ENCODE measurements at places on chromosomes 5 and 9.

DNA sequence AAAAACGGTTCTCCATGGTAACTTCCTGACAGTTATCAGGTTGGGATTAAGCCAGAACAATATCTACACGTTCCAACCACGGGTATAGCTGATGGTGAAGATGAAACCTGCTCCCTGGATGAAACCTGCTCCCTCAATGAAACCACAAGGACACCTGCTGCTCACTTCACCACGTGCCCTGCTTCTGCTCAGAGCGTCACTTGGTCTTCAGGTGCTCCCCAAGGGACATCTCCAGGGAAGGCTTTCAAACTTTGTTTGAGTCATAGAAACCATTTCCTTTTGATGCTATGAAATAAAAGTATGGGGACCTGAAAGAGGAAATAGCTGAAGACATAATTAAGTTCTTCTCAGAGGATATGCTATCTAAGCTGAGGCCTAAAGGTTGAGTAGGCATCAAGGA, 242.4 kb downstream of the MED10 start:
- DNase-seq: no peak

DNA sequence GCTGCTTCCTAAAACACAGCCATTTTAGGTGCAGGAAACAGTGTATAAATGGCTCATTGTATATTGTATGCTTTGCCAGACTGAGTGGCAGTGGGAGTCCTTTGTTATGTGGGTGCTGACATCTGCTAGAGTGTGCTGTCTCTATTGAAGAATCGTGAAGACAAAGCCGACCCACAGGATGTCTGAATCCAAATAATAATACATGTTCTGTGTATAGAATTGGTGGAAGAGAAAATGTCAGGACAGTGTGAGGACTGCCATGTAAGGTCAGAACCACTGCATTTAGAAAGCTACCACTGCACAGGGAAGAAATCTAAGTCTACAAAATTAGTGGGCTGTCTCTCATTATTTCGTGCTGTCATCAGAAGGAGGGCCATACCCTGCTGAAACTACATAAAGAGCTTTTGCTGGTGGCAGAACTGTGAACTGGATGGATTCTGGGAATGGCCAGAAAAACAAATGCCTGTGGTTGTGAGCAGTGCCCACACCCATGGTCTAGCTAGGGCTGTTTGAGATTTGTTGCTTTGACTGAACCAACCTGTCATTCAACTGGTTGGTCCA, 2.5 kb downstream of the IL7R start:
- DNase-seq: peak; percentile 65

DNA sequence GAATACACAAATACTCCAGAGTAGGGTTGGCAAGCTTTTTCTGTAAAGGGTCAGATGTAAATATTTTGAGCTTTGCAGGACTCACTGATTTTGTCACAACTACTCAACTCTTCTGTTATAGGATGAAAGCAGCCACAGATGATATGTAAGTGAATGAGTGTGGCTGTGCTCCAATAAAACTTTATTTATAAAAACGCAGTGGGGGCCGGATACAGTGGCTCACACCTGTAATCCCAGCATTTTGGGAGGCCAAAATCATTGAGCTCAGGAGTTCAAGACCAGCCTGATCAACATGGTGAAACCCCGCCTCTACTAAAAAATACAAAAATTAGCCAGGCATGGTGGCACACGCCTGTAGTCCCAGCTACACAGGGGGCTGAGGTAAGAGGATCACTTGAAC, 69.1 kb downstream of the FBXW11 start:
- no peak for DNase-seq

DNA sequence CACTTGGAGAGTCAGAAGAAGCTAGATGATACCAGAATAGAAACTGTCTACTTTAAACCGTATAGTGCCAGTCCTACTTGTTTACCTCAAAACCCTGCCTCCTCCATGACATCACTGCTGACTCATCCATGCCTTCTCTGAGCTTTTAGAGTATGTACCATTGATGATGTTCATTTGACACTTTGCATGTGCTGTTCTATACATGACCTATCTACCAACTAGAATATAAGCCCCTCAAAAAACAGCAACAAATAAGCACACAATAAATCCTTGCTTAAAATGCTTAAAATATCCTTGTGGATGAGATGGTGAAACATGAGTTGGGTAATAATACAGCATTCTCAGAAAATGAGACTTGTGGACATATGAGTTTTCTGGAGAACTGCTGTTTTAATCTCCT, 2.6 kb downstream of the CTNNAL1 start:
- DNase-seq: peak; percentile 85

GRCh38 chr5:146860213-146860893, 18.2 kb downstream of the PPP2R2B start:
- DNase-seq: peak; percentile 92

DNA sequence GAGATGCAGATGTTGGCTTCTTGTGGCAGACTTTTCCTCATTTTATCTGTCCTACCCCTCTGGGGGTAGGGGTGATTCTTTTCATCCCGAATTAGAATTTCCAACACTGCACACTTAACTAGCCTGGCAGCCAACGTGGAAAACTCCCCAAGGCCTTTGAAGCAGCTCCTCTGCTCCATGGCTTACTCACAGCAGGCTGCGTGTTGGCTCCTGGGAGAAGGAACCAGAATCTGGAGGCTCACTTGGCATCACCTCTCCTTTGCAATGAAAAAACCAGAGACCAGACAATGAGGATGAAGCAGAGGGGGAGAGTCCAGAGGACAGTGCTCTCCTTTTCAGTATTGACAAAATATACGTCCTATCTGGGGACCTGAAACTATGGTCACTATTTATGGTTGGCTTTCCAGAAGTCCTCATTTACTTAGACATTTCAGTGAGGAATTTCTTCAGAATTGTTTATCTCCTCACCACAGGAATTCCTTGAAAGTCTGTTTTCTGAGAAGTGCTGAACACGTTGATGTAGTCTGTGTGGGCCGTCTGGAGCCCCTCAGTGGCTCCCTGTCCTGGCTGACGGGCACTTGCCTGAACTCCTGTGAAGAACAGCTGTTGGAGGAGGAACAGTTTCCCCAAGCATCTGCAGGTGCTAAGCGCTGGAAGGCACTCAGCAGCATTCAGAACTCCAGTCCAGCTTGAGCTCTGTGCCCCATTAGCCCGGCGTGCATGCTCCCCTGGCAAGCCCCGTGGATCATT, 231.3 kb downstream of the RFK start:
- no peak for DNase-seq

GRCh38 chr5:126973193-126973592, 57.2 kb downstream of the MARCHF3 start:
- no peak for DNase-seq

DNA sequence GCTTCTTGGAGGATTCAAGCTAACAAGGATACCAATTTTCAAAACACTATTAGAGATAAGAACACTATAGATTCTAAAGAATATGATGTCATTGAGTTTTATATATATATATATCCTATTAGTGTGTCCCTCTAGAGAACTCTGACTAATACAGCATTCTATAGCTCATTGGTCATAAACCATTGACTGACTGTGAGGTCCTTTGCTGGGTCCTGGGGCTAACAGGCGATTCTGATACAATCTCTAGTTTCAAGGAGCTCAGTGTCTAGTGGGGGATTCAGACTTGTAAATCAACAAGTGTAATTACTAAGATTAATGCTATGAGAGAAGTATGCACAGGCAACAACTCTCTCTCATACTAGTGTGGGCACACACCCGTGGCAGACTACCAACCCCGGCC, 234.5 kb downstream of the DENND1A start:
- DNase-seq: no peak

DNA sequence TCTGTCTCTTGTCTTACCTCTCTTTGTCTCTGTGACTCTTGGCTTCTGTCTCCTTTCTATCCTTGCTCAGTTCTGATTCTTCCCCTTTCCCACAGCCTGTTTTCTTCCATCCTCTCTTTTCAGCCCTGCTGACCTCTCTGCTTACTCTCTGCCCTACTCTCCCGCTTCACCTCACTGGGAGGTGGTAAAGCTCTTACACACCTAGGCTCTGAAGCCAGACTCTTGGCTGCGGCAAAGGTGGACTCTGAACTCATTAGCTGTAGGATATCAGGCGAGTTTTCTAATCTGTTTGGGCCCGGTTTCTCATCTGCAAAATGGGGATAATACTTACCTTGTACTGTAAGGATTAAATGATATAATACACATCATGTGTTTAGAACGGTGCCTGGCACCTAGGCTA, 11.1 kb downstream of the PCDH1 start:
- no peak for DNase-seq

GRCh38 chr9:114722081-114722621, 40.2 kb upstream of the TEX48 start:
- peak; percentile 54 for DNase-seq

- no peak for DNase-seq
Observed at GRCh38 chr5:97644896-97645295, 461.8 kb upstream of the RIOK2 start.

DNA sequence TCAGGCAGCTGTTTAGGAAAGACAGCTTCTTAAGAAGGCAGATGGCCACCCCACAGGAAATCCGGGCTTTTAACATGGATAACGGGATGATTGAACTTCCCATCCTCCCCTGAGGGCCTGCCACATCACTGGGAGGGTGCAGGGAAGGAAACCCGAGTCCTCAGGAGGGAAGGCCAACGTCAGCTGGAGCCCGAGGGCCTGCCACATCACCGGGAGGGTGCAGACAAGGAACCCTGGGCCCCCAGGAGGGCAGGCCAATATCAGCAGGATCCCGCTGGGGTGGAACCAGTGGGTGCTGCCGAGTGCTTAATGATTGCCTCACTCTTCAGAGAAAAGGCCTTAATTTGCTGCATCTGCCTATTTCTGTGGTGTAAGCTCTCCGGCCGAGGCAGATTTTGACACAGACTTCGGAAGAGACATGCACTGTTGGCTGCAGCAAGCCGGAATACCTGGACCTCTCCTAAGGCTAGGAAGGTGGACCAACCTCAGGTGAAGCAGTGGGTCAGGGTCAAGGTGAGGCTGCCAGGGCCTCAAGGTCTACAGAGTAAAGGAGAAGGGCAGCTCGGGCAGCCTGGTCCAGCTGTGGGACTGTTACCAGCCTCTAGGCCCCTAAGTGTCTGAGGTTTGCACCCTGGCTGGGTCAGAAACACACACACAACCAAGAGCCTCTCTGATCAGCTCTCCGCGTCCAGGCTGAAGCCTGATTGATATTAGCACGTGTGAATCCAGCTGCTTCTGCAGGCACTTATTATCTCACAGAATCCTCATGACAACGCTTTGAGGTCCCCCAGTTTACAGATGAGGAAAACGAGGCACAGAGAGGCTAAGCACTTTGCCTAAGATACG, 14.8 kb upstream of the COL5A1 start:
- no peak for DNase-seq

GRCh38 chr5:137607771-137608170, 108.6 kb upstream of the SPOCK1 start:
- DNase-seq: no peak

- DNase-seq: peak; percentile 36
Observed at GRCh38 chr5:10735569-10736276, 25.3 kb downstream of the DAP start.

GRCh38 chr9:98010445-98010844, 27.3 kb downstream of the ANP32B start:
- peak; percentile 92 for DNase-seq

DNA sequence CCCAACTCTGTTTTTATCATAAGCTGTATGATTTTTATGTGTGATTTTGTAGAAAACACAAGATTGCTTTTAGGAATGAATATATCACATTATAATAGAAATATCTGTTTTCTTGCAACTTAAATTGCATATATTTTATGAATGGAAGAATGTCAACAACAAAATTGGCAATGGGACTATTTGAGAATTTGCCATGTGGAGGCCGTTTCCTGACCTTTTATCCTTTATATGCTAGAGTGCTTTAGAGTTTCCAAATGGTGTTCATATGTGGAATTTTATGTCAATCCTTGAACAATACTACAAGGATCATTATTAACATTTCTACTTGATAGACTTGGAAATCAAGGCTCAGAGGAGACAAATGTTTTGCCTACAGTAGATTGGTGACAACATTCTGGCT, 34.2 kb downstream of the ITGA1 start:
- no peak for DNase-seq

DNA sequence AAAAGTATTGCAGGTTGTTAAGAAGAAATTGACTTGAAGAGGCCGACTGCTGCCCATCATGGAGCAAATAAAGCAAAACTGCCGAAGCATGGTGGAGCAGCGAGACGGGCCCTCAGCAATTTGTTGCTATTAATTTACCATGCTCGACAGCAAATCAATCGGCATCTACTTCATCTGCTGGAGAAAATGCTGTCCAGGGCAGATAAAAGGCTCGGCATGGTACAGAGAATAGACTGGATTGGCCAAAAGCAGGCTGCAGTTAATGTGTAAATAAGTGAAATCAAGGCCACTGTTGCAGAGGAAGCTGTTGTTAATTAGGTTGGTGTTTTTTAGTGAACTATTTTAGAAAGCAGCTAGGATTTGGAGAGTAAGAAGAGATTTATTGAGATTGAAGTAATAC, 8.3 kb downstream of the TLE4 start:
- DNase-seq: no peak

- DNase-seq: peak; percentile 14
Observed at GRCh38 chr9:86464242-86464641, 110.0 kb upstream of the TUT7 start.

- no peak for DNase-seq
Observed at GRCh38 chr5:113578091-113578490, 64.6 kb downstream of the YTHDC2 start.

DNA sequence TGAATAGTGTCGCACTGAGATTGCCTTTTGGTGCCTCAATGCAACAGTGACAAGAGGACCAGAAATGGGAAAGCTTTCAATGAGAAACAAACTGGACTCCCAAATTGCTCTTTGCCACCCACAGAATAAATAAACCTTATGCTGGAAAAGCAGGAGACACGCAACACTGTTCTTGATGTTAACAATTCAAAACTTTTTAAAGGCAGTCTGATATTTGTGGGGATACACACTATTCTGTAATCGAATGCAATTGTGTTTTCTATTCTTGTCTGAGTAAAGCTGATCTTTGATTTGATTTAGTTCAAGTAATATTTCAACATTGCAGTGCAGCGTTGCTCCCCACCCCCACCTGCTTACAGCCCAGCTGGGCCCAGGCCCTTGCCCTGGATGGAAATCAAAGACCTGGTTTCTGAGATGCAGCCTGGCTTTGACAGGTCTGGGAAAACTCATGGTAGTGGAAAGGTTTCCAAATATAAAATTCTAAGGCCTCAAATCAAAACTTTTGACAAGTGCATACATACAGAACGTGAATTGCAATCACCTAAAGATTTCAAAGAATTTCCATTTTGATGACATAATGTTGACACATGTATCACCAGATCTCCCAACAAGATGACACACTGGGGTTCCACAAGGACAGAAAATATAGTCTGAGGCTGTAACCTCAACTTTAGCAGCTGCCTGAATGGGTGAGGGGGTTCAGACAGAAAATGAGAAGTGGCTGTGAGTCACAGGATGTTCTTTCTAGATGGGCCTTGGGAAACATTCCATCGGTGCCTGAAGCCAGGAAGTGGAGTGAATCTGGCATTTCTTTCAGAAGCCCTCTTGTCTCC, 55.1 kb downstream of the ABCA1 start:
- DNase-seq: peak; percentile 90
